ENCODE measurements at places on chromosomes 11 and 22.

DNA sequence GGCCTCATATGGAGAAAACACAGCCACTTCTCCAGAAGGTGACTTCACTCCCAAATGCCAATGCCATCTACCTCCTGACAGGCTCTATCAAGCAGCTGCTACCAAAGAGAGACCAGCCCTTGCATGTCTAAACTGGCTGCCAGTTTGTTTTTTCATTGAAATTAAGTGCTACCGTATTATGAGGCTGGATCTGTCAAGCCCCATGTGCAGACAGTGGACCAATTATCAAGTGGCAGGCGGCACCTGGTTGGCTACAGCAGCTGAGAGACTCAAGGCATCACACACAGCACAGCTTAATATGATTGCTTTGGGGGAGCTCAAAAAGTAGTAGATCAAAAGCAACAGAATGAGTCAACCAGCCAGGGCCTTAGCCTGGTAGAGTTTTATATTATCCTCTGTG is 1293.0 kb upstream of the TENM4 start:
- DNase-seq: no peak

DNA sequence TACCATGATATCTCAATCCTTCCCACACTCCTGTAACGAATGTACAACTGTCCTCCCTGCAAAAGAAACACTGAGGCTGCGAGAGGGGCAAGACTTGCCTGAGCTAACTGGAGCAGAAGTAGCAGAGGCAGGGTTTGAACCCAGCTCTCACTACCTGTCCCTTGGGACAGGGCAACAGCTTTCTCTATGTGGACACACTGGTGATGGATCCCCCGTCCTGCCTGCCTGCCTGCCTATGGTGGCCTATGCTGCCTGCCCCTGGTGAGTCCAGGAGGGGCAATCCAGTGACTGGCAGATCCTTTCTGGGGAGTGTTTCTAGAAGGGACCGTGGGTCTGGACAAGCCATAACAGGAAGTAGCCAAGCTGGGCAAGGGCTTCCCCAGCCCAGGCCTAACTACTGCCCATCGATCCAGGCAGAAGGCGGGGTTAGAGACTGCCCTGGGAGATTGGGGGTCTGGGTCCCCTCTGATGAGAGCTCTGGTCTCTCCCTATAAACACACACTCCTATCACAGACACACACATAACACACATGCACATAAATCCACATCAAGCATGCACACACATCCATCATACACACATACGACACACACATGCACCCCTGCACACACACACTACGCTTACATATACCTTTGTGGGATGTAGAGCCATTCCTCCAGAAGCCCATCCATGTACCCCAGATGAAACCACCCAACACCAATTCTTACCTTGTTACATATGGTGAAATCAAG is 1.1 kb upstream of the EMID1 start:
- no peak for DNase-seq

DNA sequence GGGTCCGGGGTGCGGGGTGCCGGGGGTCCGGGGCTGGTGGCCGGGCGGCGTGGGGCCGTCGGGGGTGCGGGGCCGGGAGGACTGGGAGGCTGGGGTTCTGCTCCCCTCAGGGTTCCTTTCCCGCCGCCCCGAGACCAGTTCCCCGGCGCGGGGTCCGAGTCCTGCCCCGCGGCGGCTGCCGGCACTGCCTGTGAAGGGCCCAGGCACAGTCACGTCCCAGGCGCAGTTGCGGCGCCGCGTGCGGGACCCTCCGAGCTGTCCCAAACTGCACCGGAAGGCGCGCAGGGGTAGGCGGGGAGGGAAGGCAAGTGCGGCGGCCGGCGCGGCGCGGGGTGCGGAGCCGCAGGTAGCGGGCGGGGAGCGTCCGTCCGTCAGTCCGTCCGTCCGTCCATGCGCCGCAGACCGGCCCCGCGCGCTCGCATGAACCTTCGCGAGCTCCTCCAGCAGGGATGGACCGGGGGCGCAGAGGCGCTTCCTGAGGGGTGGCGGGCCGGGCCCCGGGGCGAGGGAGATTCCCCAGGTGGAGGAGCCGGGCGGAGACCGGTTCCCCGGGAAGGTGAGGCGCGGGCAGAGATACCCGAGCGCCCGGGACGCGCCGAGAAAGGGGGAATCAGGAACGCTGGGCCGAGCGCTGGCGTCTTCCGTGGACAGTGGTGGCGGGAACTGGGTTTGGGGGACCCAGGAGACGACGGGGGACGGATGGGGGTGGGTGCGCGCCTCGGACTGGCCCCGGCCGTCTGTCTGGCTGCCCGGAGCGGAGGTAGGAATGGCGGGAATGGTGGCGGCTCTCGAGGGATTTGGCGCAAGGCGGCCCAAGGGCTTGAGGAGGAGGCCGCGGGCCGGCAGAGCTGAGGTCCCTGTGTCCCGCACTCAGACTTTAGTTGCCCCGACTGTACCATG is 3.1 kb upstream of the ADORA2A start:
- DNase-seq: no peak

DNA sequence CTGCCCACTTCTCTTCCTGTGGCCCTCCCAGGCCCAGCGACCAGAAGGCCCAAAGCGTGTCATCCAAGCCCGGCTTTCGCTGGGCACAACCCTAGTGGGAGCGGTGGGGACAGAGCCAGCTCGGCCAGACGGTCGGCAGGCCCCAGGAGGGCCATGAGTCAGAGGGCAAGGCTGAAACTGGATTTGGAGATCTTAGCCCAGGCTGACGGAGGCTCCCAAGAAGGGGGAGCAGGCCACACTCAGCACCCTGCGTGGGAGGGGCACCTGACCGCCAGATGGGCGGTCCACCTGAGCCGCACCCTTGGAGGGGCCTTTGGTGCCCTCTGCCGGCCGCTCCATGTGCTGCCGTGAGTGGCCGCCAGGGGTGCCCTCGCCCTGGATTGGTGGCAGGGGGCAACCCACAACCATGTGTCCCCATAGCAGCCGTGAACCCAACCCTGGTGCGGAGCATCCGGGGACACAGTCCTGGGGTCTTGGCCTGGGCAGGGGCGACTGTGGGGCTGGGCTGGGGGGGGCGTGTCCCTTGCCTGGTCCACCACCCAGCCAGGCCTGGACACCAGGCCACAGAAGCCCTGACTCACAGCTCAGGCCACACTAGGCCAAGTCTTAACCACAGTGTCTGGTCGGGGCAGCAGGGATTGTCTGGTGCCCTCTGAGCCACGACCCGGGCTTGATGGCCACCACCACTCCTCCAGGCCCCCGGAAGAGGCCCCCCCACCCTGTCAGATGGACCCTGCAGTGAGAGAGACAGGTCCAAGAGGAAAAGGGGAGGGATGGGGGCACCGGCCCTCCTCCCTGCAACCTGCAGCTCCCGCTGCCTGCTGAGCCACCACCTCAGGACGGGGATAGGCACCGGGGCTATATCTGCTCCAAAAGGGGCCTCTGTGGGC is 19.2 kb upstream of the TALDO1 start:
- peak; percentile 53 for DNase-seq

- DNase-seq: no peak
These were observed 99.7 kb upstream of the HSD17B12 start for GRCh38 chr11:43580735-43581369.

- no peak for DNase-seq
These were observed 24.7 kb downstream of the IL10RA start for GRCh38 chr11:118010738-118011461.

GRCh38 chr11:13135385-13136271 is 126.5 kb downstream of the RASSF10 start:
- no peak for DNase-seq

- no peak for DNase-seq
These were observed 56.5 kb downstream of the STIM1 start for GRCh38 chr11:3911908-3912505.

- no peak for DNase-seq
These were observed 1.8 kb downstream of the SERGEF start for GRCh38 chr11:18010977-18011586.

DNA sequence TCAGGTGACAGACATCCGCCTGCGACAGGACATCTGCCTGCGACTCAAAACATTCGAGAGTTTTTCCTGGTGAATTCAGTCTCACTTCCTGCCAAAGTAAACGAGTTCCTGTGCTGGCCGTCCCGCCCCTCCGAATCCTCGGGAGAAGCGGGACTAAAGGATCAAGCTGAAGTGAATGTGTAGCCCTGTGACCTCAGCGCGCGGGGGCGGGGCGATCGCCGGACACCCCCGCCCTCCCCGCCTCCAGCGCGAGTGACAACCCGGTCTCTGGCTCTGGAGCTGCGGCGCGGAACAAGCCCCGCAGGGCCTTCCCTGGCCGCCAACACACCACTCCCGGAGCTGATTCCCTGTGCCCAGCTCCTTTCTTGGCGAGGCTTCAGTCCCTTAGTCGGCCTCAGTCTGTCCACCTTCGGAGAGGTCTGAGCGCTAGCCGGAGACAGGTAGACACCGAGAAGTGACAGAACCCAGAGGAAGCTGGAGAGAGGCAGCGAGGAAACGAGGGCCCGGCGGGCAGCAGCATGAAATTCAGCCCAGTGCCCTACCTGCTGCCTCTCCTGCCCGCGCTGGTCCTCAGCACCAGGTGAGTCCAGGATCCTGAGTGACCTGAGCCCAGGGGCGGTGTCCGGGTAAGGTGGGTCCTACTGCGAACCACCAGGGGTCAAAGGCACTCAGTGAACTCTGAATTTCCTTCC is 766.4 kb upstream of the LUZP2 start:
- no peak for DNase-seq

GRCh38 chr22:41344189-41344788 is 37.5 kb upstream of the TEF start:
- DNase-seq: no peak

DNA sequence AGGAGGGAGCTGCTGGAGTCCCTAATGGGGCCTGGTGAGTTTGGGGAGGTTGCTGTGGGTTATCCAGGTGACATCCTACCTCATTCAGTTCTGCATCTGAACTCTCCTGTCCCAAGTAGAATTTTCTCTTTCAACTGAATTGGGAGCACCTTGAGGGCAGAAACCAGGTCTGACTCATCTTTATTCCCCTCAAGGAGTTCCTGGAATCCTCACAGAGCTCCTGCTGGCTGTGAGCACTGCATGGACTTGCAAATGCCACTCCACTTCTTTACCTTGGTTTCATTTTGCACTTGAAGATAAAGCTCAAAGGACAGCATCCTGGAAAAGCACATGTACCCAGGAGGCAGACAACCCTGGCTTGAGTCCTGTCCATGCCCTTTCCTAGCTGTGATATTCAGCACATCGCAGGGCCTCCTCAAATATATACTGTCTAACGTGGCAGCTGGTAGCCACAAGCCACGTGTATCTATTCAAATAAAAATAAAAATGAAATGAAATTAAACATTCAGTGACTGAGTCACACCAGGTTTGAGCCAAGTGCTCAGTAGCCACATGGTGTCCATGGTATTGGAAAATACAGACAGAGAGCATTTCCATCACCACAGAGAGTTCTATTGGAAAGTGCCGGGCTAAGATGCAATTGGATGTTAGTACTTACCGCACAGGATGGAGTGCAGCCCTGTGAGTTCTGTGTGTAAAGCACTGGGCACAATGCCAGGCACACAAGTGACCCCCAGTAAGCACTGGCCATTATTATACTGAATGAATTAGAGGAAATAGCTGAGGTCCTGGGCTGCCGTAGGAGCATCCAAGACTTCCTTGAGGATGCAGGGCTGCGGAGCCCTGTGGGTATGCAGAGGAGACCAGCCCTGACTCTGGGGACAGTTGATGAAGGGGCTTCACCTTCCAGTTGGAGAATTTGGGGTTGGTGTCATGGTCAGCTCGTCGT is 149.0 kb downstream of the PKNOX2 start:
- DNase-seq: no peak

DNA sequence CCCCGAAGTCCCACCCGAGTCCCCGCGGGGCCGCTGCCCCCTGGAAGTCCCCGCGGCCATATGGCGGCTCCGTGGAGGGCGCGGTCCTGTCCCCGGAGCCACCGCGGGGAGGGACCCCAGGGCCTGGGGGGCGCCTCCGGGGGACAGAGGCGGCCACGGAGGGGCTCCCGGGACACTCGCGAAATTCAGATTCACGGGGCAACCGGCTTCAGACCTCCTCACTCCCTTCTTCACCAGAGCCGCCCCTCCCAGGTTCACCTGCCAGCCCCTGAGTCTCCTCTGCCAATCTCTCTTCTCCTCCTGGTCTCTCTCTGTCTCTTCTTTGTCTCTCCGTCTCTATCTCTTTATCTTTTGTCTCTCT is 28.2 kb upstream of the TOLLIP start:
- DNase-seq: no peak

GRCh38 chr11:124776865-124777645 is 15.0 kb upstream of the ESAM start:
- no peak for DNase-seq

DNA sequence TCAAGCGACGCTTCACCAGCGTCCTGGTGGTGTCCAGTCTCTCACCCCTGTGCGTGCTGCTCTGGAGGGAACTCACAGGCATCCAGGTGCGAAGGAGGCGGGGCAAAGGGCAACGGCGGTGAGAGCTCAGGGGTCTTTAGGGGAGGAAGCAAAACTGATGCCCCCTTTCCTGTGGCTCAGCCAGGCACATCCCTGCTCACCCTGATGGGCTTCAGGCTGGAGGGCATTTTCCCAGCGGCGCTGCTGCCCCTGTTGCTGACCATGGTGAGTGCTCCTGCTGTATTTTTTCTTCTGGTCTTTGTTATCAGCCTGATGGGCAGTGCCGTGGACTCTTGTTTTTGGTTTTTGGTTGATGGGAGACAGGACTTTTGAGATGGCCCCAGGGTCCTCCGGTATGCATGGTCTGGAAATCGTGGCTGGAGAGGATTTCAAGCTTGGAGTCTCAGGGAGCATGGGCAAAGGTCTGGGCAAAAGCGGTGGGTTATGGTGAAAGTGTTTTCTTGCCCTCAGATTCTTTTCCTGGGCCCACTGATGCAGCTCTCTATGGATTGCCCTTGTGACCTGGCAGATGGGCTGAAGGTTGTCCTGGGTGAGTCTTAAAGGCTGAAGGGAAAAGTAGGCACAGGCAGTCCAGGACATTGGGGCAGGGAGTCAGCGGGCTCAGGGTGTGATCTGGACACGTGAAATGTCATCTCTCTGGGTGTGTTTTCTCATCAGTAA is 695 bp downstream of the RCE1 start:
- DNase-seq: no peak

DNA sequence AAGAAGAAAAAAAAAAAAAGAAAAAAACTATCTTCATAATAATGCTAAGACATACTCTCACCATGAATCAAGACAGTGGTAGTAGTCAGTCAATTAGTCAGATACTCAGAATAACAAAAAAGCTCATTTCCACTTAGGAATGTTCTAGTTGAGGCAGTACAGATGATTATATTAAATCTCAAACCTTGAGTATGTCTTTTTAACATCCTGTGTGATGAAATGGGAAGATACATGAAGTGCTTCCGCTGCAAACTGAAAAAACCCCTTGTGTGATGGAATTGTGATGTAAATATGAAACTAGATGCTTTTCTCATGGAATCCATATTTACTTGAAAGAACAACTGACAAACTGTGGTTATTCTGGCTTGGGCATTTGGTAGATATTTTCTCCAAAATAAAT is 13.7 kb downstream of the AMOTL1 start:
- DNase-seq: no peak

DNA sequence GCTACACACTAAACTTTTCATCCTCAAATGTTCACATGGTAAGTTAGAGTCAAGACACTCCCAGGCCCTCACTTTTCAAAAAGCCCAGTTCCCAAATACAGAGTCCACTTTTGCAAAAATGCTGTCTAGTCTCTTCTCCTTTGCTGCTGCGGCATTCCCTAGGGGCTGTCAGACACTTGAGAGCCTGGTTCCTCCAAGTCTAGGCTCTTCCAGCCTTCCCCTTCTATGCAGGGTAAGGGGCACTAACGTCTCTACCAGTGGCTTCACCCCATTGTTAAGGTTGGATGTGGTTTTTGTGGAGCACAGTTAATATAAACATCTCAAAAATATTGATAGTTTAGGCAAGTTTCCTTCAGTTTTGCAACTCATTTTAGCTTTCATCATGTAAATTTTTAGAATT is 181.5 kb downstream of the KIF18A start:
- DNase-seq: no peak
